GM23248 (cell line): ENCODE measurements at places on chromosomes 1 and 21.
A peak's percentile ranks its signal among the peaks of the same experiment; 100 is the strongest.

DNA sequence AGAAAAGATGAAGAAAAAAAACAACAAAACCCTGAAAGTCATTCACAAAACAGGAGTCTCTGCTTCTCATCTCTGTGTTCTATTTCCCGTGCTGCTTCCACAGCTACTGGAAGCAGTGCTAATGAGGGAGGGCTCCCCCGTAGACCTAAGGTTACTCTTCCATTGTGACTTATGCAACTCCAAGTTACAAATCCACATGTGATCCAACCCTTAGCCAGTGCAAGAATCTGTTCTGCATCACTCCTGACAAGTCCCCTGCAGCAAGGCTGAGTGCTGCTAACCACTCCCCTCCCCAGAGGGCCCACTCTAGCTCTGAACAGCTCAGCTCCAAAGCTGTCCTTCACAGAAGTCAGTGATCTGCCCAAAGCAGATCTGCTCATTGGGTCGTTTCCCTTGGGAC lies 10.3 kb downstream of the DNALI1 start:
- no peak overlapping the region for H3K27ac ChIP-seq
- H3K4me1 ChIP-seq: peaks cover 20% of the 10 kb centered on the region
- H3K36me3 ChIP-seq: peaks cover 58% of the 10 kb centered on the region
- no peaks in the 10 kb centered on the region for H3K27me3 ChIP-seq
- no peak overlapping the region for H3K4me3 ChIP-seq

GRCh38 chr1:57357462-57357861 lies 66.4 kb downstream of the DAB1 start:
- DNase-seq: no peak
- no peak overlapping the region for H3K27ac ChIP-seq
- H3K4me3 ChIP-seq: no peak overlapping the region

GRCh38 chr1:244858357-244858756 lies 6.0 kb downstream of the HNRNPU start:
- no peak overlapping the region for H3K4me3 ChIP-seq
- H3K27me3 ChIP-seq: no peaks in the 10 kb centered on the region
- DNase-seq: no peak
- no peak overlapping the region for H3K27ac ChIP-seq
- H3K4me1 ChIP-seq: peaks cover 34% of the 10 kb centered on the region

DNA sequence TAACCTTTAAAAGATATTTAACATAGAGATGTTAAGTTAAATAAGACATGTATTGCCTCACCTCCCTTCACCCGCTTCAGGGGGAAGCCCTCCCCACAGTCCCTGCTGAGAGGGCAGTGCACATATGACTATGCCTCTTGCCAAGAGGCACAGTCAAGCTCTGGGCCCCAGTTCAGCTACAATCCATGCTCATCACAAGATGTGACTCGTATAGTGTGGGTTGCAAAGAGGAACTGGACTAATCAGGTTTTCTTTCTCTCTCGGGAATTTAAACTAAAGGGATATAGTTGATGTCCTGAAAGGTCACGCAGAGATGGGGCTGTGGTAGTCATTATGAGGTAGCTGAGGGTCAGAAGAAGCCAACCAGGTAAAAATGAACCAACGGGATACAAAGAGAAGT lies 35.6 kb downstream of the LYST start:
- H3K4me3 ChIP-seq: no peak overlapping the region
- H3K27ac ChIP-seq: peak overlapping the region; percentile 41
- no peaks in the 10 kb centered on the region for H3K4me1 ChIP-seq
- H3K27me3 ChIP-seq: no peaks in the 10 kb centered on the region
- DNase-seq: peak; percentile 68

- no peak for DNase-seq
- no peaks in the 10 kb centered on the region for H3K36me3 ChIP-seq
- H3K27ac ChIP-seq: no peak overlapping the region
- H3K4me3 ChIP-seq: no peak overlapping the region
Observed at GRCh38 chr1:161511756-161512060, 6.5 kb downstream of the FCGR2A start.

GRCh38 chr1:203273869-203274602 lies 31.3 kb upstream of the BTG2 start:
- H3K27ac ChIP-seq: no peak overlapping the region
- no peak overlapping the region for H3K4me3 ChIP-seq
- H3K27me3 ChIP-seq: no peaks in the 10 kb centered on the region
- no peak for DNase-seq
- no peaks in the 10 kb centered on the region for H3K36me3 ChIP-seq
- H3K4me1 ChIP-seq: peaks cover 9% of the 10 kb centered on the region

DNA sequence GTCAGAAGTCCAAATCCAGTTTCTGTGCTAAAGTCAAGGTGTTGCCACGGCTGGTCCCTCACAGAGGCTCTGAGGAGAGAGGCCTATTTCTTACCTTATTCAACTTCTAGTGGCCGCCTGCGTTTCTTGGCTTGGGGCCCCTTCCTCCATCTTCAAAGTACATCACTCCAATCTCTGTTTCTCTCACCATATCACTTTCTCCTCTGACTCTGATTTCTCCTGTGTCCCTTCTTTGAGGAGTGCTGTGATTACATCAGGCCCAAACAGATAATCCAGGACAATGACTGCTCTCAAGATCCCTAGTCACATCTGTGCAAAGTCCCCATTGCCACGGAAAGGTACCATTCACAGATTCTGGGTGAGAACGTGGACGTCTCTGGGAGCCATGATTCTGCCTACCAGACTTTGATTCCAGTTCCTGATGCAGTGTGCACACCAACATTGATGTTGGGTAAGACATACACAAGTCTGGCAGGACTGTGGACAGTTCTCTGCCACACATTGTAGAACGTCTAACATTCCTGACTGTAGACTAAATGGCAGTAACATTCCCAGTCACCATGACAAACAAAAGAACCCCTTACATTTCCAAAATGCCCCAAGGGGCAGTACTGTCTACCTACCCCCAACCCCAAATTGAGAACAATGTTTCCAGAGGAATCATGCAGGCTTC lies 43.0 kb upstream of the ITPKB start:
- no peak for DNase-seq
- H3K27ac ChIP-seq: no peak overlapping the region
- H3K4me3 ChIP-seq: no peak overlapping the region
- H3K36me3 ChIP-seq: no peaks in the 10 kb centered on the region
- peaks cover 33% of the 10 kb centered on the region; the same call in 1 of the 2 replicates for H3K27me3 ChIP-seq

DNA sequence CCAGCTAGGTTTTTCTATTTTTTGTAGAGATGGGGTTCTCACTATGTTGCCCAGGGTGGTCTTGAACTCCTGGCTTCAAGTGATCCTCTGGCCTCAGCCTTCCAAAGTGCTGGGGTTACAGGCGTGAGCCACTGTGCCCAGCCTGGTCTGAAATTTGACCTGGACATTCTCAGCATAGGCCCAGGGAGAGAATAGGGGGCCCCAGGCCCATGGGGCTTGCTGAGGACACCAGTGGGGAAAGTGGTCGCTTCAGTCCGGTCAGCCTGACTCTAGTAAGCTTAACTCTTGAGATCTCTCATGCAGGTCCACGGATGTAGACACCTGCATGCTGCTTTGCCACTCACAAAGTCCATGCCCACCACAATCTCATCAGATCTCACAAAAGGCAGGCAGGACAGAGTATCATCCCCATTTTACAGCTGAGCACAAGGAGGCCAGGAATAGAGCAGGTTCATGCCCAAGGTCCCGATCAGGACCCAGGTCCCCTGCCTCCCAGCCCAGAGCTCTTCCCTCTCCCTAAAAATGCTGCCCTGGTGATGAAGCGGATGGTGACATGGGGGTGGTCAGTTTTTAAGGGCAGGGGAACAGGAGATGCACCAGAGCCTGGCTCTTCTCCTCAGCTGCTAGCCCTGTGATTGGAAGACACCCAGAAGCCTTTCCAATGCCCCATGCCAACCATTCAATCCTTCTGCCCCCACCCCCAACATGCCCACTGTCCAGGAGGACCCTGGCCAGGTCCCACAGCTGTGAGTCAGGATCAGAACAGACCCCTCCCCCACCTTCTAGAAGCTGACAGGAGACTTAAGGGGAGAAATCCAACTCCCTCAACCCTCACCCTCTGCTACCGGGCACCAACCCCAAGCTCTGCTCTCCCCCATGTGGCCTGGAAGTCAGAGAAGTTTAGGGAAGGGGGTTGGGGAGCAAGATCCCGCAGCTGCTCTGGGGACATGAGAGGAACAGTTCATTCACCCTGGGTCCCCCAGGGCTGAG lies 1.8 kb downstream of the FHL3 start:
- peaks cover 3% of the 10 kb centered on the region; the same call in 1 of the 2 replicates for H3K36me3 ChIP-seq
- H3K4me1 ChIP-seq: peaks cover 55% of the 10 kb centered on the region
- peak overlapping the region; percentile 42 for H3K27ac ChIP-seq

- no peak overlapping the region for H3K4me3 ChIP-seq
- H3K36me3 ChIP-seq: no peaks in the 10 kb centered on the region
- peaks cover 74% of the 10 kb centered on the region for H3K27me3 ChIP-seq
Observed at GRCh38 chr1:44507490-44508396, 102.7 kb downstream of the RNF220 start.

DNA sequence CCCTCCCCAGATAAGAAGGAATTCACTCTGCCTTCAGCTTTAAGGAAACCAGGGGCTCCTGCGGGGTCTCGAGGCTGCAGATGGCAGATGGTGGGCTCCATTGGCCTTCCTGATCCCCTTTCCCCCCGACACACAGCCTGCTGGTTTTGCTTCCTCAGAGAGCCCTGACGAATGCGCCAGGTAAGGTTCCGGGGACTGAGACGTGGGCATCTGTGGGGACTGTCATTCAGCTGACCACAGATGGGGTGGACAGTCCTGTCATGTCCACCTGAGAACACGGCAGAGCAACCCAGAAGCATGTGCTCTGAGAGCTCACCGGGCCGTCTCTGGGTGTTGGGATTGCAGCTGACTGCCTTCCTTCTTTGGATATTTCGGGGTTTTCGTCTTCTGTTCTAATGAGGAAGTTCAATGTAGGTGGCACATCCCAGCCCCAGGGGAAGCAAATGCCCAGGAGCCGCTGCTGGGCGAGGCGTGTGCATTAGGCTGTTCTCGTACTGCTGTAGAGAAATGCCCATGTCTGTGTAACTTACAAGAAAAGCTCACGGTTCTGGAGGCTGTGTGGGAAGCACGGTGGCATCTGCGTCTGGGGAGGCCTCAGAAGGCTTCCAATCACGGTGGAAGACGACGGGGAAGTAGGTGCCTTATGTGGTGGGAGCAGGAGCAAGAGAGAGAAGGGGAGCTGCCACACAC lies 22.6 kb upstream of the TTC34 start:
- H3K4me1 ChIP-seq: no peaks in the 10 kb centered on the region
- no peak overlapping the region for H3K27ac ChIP-seq
- H3K36me3 ChIP-seq: no peaks in the 10 kb centered on the region
- no peak for DNase-seq
- H3K4me3 ChIP-seq: no peak overlapping the region

DNA sequence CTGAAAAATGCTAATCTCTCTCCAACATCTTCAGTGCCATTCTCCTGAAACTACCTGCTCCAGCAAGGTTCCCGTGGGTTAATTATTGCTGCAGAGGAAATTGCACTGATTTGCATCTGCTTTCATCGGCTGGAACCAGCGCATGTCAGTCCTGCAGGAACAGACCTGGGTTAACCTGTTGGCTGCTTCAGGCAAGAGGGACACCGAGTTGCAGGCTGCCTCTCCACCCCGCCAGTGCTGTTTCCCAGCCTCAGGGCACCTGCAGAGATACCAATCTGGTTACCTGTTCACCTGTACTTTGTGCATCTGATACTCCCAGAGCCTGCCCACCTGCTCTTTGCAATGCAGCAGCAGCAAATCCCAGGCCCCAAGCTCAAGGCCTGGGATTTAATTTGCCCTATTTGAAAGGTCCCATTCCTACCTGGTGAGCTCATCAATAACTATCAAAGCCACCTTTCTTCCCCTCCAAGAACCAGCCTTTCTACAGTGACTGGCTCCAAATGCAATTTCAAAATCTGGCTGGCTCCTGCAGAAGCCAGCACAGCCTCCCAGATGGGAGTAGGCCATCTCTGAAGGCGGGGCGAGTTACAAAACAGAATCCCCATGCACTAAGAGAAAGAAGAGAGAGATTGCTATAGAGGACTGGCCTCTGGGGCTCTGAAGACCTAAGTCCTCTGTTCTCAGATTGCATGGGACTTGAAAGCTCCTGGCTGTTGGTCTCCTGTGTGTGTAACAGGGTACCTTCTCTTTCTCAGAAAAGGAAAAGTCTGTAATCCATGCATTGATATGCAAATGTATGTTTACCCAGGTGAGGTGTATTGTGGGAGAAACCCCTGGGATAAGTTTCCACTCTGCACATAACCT lies 67.8 kb downstream of the TOMM20 start:
- no peak overlapping the region for H3K27ac ChIP-seq
- H3K4me3 ChIP-seq: no peak overlapping the region
- no peaks in the 10 kb centered on the region for H3K4me1 ChIP-seq
- H3K27me3 ChIP-seq: no peaks in the 10 kb centered on the region

GRCh38 chr1:61244114-61244513 lies 161.8 kb downstream of the NFIA start:
- no peak overlapping the region for H3K4me3 ChIP-seq
- DNase-seq: peak; percentile 65
- no peaks in the 10 kb centered on the region for H3K27me3 ChIP-seq
- H3K36me3 ChIP-seq: no peaks in the 10 kb centered on the region
- H3K27ac ChIP-seq: no peak overlapping the region

DNA sequence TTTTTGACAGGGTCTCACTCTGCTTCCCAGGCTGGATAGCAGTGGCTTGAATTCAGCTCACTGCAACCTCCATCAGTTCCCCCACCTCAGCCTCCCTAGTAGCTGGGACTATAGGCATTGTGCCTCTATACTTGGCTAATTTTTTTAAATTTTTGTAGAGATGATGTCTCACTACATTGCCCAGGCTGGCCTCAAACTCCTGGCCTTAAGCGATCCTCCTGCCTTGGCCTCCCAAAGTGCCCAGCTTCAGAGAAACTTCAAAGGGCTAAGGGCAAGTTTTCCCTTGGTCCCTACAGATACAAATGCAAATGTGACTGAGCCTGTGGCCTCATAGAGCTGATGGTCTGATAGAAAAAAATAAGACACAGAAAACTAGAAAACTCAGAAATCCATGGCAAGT lies 52.9 kb upstream of the PRRC2C start:
- H3K4me1 ChIP-seq: peaks cover 16% of the 10 kb centered on the region
- no peak overlapping the region for H3K4me3 ChIP-seq
- H3K27ac ChIP-seq: no peak overlapping the region

DNA sequence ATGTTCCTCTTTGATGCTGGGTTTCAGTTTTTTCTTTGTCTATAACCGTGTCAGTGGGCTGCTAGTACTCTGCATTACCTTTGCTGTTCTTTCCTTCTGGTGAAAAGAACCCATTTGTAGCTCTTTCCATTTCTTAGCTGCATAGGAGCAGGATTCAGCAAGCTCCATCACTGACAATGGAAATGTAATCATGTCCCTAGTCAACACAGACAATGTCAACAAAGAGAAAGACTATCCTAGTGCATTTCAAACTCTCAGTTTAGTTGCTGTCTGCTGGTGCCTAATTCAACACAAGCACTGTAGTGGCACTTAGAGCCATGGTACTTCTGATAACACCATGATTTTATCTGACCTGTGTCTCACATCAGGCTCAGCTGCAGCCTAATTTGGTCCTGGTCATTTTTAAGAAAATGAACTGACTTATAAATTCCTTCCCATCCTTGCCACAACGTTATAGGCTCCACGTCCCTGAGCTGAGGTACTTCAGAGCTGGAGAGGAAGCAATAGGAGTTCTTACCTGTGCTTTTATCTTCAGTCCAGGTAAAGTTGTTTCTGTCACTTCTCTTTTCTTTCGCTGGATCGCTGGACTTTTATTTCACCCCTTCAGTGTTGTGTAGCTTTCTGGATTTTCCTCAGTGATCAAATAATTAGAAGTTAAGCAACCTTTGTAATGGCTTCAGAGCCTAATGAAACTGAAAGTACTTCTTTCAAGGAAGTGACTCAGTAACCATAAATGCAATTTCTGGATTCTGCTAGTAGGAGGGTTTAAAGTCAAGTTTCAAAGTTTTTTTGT lies at the start of gene GBP3:
Gene GBP3 (minus strand): TSS at position 700 of the 793 bp plus-strand sequence. CDS start 2,145 bp downstream, outside the sequence.
- H3K27ac ChIP-seq: peak within 1 kb of the TSS; percentile 80
- peaks cover 11% of the 10 kb centered on the region; the same call in 1 of the 2 replicates for H3K36me3 ChIP-seq

- peaks cover 66% of the 10 kb centered on the region for H3K4me1 ChIP-seq
- H3K27me3 ChIP-seq: no peaks in the 10 kb centered on the region
- peak; percentile 60 for DNase-seq
- peak overlapping the region; percentile 21 for H3K27ac ChIP-seq
- H3K4me3 ChIP-seq: no peak overlapping the region
Observed at GRCh38 chr1:222911866-222912265, 97.0 kb downstream of the DISP1 start.
